ENCODE measurements at places on chromosomes 13 and 19.

DNA sequence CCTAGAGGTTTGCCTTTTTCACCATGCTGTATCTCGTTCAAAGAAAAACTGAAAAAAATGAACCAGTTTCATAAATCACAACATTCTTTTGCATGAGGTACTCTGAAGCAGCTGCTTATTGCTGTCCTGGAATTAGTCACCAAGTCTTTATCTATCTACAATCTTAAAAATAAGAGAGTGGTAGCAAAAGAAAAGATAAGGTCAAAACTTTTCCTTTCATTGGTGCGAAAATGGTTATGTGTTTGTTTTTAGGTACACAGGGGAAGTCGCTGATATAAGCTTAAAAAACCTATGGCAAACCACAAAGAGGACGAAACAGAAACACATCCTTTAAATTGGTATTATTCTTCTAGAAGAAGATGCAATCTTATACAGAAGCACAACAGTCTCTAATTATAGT lies 20.7 kb downstream of the OBI1 start:
- no peak for DNase-seq

GRCh38 chr13:32277839-32278238 lies 37.3 kb downstream of the ZAR1L start:
- DNase-seq = no peak

GRCh38 chr19:15393963-15394362 lies 14.4 kb upstream of the AKAP8 start:
- DNase-seq = no peak

- no peak for DNase-seq
Measured at GRCh38 chr13:50893211-50893852, 16.3 kb upstream of the RNASEH2B start.

- DNase-seq = no peak
Measured at GRCh38 chr13:69921156-69921555, 186.5 kb upstream of the ATXN8OS start.

DNA sequence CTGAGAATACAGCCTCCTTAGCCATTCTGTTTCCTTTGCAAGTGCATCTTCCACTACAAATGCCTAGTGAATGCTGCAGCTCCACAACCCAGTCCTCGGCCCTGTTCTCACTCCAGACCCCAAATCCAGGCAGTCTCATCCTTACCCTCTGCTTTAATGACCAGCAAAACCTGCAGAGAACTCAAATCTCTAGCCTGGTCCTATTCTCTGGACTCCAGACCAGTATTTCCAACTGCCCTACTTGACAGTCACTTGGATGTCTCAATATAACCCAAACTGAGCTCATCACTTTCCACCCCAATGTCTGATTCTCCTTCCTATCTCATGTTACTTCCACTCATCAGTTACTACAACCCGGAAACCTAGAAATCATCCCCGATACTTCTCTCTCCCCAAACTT lies 2.6 kb upstream of the EBPL start:
- DNase-seq = no peak

DNA sequence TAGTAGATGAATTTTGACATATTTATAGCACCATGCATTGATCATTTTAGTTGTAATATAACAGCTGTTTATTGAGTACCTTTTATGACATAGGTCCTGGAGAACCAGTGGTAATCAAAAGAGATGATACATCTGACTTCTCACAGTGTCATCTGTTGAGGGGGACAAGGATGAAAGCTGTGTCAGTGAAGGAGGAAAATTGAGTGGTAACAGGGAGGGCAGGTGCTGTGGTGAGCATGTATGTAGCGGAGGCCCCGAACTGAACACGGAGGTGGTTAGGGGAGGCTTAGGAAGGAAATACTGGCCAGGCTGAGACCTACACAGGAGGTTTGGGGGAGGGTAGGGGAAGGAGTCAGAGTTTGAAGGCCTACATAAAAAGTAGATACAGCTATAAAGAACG lies 199.7 kb downstream of the GGACT start:
- no peak for DNase-seq

GRCh38 chr13:44870456-44870929 lies 118.8 kb downstream of the NUFIP1 start:
- no peak for DNase-seq

- no peak for DNase-seq
Measured at GRCh38 chr19:16899566-16900075, 10.8 kb downstream of the F2RL3 start.

- DNase-seq = no peak
Measured at GRCh38 chr19:16148443-16149229, 5.2 kb downstream of the HSH2D start.

GRCh38 chr13:101624210-101624922 lies 171.9 kb downstream of the ITGBL1 start:
- no peak for DNase-seq

- DNase-seq = no peak
Measured at GRCh38 chr13:94210816-94211215, 268.7 kb downstream of the DCT start.

GRCh38 chr13:113327391-113327765 lies 30.3 kb downstream of the LAMP1 start:
- no peak for DNase-seq

DNA sequence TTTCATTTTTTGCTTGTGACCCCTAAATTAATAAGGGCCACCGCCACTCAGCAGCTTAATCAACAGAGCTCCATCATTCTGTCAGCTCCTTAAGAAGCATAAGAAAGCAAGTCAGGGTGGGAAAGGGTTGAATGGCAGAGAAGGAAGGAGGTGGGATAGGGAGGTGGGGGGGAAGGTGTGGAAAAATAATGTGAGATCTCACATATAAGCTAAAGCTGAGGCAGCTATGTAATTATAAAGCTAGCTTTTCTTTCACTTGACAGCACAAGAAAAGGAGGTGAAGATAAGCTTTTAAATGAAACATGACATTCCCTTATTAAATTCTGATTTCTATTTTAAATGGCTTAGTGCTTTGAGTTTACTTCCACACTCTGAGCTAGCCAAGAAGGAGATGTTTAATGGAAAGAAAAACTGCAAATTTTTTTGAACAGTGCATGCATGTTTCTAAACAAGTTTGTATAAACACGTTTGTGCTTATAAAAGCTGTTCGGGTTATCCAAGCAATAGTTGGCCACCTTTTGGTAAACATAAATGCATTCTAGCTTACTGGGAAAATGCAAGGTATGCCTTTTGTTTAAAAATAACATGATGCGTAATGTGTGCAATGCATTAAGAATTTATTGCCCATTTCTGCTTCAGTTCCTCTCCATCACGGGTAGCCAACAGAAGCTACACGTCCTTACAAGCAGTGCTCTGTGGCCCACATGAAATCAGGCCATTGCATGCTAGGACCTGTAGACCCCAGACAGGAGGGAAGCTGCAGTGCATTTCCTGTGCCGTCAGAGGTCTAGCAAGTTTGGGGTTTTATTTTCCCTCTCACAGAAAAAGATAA lies 96.2 kb downstream of the LHFPL6 start:
- no peak for DNase-seq

DNA sequence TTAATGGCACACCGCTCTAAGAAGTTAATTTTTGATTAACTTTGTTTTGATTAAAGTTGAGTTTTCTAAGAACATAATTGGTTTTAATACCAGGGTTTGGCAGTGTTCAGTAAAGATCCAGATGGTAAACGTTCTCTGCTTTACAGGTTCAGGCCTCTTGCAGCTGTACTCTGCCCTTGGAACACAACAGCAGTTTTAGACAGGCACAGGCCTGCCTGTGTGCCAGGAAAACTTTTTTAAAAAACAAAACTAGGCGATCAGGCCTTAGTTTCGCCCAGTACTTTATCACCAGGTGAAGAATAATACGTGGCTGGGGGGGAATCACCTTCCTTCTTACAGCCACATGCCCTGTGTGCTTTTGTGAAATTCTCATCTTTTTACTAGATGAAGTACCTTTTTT lies 38.0 kb upstream of the TEX29 start:
- DNase-seq = no peak

DNA sequence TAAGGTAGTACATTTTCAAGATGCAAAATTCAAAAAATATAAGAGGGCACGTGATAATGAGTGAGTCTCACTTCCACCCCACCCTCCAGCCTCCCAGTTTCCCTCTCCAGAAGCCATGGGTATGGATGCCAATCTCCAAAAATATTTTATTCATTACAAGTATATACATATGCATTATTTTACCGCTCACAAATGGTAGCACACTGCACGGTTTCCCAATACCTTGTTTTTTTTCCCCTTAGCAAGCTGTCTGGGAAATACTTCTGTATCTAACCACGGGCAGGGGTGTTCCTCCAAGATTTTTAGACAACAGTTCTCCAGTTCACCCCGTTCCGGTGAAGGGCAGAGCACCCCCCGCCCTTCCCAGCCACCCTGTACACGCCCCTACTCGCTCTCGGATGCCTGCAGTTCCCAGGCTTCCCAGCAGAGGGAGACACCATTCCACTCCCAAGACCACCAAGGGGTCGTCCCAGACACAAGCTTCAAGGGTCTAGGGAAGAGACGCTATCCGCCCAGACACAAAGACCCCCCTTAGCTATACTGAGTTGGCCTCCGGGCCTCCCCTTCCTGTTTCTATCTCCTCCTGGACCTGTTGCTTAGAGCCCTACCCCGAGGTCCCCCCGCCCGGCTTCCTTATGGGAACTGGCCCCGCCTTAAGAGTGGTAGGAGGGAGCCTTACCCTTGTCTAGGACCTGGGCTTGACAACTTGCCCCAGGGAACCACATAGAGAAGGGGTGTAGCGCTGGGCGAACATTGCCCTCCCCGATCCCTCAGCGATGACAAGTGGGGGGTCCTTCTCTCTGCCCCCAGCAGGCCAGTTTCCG lies 1.1 kb upstream of the FXYD3 start:
- peak; percentile 47 for DNase-seq

- DNase-seq = no peak
Measured at GRCh38 chr13:112777637-112778406, 88.0 kb downstream of the ATP11A start.

- no peak for DNase-seq
Measured at GRCh38 chr13:35879111-35879510, 252.1 kb downstream of the DCLK1 start.

DNA sequence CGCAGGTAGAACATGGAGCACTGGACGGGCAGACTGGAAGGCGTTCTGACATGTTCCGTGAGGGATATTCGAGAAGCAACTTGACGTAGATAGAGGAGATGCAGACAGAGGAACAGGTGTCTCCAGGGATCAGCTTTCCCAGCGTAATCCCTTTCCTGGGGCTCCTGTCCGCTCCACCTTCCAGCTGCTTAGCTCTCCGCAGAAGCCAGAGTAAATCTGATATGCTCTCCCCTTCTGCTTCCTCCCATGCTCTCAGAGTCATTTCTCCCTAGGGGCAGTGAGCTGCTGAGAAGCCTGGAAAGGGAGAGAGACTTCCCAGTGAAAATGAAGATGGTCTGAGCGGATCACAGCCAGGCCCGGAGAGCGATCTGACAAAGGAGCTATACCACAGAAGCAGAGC lies 23.0 kb upstream of the OLFM4 start:
- DNase-seq = no peak

- DNase-seq = no peak
Measured at GRCh38 chr13:44305286-44305685, 68.3 kb upstream of the SERP2 start.

GRCh38 chr13:95557013-95557412 lies 4.5 kb downstream of the CLDN10 start:
- no peak for DNase-seq

DNA sequence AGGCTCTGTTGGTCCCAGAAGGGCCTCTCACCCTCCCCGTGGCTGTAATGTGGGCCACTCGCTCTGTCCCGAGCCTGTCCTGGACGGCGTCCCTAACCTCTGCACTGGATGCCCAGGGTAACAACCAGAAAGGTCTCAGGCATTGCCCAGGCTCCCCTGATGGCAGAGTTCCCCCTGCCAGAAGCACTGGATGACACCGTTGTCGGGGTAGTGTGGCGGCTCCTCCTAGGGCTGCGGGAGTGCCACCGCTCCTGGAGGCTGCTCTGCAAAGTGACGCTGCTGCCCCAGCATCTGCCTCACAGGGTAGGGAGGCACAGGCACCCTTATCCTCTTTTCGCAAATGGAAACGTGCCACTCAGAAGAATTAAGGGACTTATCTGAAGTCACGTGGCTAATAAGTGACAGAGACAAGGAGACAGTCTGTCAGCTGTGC lies 32.0 kb downstream of the MPHOSPH8 start:
- DNase-seq = no peak

- DNase-seq = no peak
Measured at GRCh38 chr13:105908586-105908985, 626.9 kb downstream of the EFNB2 start.

GRCh38 chr13:45700971-45701900 lies 884 bp upstream of the CBY2 start:
- no peak for DNase-seq

- DNase-seq = no peak
Measured at GRCh38 chr19:23440207-23440606, 44.9 kb upstream of the ZNF91 start.

DNA sequence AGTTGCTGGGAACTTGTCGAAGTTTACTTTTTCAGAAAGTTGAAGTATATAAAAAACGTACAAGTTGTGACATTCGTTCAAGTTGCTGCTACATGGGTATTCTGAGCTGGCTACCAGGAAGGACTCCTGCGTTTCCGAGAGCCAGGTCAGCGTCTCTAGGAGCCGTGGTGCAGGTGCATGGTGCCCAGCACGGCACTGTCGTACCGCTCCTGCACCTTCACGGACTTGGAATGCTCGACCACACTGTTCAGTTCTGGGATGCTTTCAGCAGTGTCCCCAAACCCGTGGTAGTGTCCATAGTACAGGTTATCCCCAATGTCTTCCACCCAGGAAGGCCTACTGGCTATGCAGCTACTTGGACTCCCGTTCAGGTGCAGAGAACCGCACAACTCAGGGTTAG lies 35.4 kb downstream of the ANKRD10 start:
- DNase-seq = no peak

DNA sequence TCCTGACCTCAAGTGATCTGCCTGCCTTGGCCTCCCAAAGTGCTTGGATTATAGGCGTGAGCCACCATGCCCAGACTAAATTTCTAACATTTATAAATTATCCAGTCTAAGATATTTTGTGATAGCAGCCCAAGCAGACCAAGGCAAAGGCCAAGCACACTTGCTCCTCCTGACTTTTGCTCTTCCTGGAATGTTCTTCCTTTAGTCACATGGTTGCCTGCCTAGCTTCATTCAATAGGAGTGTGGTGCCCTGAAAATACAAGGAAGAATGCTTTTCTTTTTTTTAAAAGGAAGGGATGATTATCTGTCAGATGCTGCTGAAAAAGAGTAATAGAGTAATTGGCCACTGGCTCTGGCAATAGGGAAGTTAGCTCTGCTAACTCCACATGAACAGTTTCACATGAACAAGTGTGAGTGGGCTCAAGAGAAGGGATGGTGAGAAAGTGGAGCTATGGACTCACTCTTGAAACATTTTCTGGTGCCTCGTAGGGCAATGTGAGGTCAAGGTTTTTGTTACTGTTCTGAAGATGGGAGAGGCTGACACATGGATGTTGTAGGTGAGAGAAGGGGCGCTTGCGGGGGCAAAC lies 47.1 kb downstream of the USPL1 start:
- DNase-seq = no peak
